Skin of body (tissue), 3 donors: ENCODE measurements at places on chromosomes 7 and 10. TPM values are rescaled to one million over a fixed set of nuclear protein-coding genes. Genes with fewer than 3 reads are reported as not detected.

The FAM25A gene
- total RNA-seq: 16.3 TPM

DNA sequence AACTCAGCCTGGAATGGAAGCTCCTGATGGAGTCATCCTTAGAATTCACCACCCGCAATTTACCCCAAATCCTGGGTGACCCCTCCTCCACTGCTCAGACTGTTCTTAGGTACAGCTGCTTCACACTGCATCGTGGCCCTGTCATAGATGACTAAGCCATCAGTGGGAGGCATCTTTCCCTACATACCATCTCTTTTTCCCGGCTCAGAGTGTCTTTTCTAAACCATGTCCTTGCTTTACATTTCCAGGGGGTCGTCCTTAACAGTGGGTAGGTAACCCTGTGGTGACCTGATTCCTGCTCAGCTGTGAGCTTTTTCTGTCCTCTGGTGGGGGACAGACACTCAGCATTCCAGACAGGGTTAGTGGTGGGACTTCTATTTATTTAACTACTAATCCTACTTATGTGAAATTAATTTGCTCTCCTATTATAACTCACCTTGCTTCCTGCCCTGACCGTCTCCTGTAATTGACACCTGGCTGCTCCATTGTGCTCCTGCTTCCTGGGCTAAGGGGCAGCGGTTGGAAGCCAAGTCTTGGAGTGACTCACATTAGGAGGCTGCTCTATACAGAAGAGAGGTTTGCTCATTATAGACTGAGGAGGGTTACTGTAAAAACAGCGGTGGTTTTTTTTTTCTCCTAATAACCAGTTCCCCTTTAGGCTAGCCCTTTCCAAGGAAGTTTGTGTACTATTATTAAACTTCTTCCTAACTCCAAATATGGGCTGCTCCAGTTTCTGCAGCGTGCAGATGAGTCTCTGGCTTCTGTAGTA is 40.6 kb downstream of the PYROXD2 start:
- DNase-seq: no peak

DNA sequence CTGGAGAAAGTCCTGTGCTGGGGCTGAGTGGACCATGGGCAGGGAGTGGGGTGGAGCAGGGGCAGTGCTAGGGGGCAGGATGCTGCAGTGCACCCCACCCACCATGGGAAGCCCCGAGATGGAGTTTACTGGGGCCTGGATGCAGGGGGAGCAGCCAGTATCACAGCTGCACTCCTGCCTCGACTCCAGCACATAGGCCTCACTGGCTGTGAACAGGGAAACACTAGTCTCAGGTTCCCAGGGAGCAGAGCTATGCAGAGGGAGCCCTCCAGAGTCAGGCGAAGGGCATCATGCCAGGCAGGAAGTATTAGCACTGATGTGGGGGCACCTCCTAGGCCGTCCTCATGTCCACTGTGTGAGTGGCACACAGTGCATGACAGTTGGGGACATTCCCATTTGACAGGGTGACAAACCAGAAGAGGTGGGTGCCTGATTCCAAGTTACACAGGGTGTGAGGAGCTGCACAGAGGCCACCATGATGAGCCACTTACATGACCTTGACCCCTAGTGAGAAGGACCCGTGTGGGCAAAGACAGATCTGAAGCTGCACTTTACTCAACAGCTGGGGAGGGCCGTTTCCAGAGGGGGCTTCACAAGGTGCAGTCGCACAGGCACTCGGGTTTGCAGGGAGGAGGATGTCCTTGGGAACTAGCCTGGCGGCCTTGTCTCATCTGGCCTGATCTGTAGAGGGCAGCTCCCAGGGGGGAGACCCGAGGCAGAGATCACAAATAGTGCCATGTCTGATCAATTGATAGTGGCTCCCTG is 69.9 kb upstream of the LRRC4 start:
- DNase-seq: no peak

DNA sequence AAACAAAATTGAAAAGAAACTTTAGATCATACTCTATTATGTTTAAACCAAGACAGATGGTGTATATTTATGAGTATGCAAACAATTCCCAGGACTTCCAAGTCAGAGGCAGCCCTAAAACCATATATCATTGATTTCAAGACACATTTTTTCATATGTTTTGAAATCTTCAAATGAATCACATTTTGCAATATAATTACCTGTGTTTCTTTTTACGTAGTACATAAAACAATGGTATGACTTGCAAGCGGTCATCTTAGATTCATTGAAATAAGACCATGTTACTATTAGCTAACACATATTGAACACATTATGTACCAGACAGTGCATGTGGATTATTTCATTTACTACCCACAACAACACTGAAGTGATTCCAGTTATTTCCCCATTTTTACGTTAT is 14.9 kb downstream of the SMURF1 start:
- peak; percentile 7 for DNase-seq

DNA sequence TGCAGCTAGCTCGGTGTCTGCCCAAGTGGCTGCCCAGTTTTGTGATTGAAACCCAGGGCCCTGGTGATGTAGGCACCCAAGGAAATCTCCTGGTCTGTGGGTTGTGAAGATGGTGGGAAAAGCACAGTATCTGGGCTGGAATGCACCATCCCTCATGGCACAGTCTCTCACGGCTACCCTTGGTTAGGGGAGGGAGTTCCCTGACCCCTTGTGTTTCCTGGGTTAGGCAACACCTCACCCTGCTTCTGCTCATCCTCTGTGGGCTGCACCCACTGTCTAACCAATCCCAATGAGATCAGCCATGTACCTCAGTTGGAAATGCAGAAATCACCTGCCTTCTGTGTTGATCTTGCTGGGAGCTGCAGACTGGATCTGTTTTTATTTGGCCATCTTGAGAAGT is 27.6 kb downstream of the GIMAP4 start:
- no peak for DNase-seq

DNA sequence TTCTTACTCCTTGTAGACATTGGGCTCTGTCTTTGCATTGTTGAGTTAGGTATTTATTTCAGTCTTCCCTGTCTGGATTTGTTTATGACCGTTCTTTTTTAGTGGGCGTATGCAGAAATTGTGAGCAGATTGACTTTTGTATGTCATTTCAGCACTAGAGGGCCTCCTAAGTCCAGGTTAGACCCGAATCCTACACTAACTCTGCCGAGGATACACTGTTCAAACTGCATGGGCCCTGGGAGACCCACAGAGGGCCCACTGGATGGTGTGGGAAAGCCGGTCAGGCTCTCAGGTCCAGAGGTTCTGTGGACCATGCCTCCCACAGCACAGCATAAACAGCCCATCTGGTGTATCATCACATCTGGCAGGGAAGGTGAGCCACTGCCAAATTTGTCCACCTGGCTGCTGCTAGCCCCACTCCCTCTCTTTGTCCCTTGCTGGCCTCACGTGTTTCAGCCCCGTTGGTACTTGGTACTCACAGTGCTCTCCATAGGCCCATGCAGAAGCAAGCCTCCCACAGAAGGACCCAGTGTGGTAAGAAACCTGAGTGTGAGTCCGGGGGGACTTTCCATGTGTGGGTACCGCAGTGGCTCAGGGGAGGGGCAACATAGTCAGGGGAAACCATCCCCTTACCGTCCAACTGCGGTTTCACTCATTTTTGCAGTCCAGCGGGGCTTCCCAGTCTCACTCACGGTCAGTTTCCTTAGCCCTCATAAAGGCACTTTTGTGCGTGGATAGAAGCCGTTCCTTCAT is 112.8 kb downstream of the APBB1IP start:
- no peak for DNase-seq

- DNase-seq: peak; percentile 42
Observed at GRCh38 chr10:86899670-86900276, 57.6 kb downstream of the MMRN2 start.

- no peak for DNase-seq
Observed at GRCh38 chr7:30029696-30030095, 1.5 kb downstream of the PLEKHA8 start.
